ENCODE measurements at places on chromosomes 7 and 10. TPM values are rescaled to one million over a fixed set of nuclear protein-coding genes. Genes with fewer than 3 reads are reported as not detected.
A peak's percentile ranks its signal among the peaks of the same experiment; 100 is the strongest.

The LDB1 gene
- total RNA-seq = 58.0 TPM

The OR2A42 gene
- not detected for total RNA-seq

- H3K36me3 ChIP-seq = no peaks in the 10 kb centered on the region
- peaks cover 6% of the 10 kb centered on the region for H3K4me1 ChIP-seq
- no peaks in the 10 kb centered on the region for H3K27me3 ChIP-seq
- no peak overlapping the region for H3K27ac ChIP-seq
Observed at GRCh38 chr7:23622506-23622925, 25.3 kb downstream of the CCDC126 start.

The TAS2R5 gene
- total RNA-seq = 2.2 TPM

DNA sequence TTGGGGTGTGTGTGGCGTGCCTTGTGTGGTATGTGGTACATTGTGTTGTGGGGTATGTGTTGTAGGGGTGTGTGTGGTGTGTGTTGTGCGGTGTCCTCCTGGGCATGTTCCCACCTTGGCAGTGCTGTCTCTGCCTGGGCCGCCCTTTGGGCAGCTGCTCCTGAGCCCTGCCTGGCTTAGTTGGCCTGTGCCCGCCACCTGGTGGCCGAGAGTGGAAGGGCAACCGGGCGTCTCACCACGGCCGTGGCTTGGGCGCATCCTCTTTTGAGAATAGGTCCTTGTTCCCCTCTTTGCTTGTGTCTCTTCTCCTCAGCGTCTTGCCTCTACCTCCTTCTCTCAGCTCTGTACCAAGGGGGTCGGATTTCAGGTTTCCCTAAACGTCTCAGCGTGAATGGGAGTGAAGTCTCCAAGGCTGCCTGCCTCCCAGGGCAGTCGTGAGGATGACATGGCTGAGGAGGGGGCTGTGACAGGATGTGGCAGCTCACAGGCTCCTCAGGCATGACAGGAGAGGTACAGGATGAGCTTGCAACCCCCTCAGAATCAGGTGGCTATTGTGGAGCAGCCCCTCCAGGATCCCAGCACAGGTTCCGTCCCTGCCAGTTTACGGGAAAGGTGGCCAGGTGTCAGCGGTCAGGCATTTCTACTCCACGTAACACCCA is 98.4 kb upstream of the PODXL start:
- H3K4me3 ChIP-seq = no peak overlapping the region
- no peaks in the 10 kb centered on the region for H3K4me1 ChIP-seq
- H3K27me3 ChIP-seq = no peaks in the 10 kb centered on the region
- DNase-seq = peak; percentile 87
- H3K36me3 ChIP-seq = no peaks in the 10 kb centered on the region
- no peak overlapping the region for H3K27ac ChIP-seq

DNA sequence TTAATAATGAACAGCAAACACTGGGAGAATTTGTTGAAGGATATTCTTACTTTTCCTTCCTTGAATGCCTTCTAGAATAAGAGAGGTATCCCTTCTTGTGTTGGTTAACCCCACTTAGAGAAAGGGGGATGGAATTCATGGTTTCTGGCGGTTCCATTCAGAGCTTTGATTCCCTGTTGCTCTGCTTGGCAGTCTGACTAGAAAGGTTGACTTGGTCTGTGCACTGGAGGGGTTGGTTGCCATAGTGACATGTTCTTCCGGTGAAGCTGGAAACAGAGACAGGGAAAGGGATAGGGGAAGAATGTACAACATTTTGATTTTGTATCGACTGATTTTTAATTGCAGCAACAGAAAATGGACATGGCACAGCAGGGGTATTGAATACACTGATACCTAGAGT is 2.5 kb downstream of the TMEM178B start:
- no peaks in the 10 kb centered on the region for H3K36me3 ChIP-seq
- H3K27ac ChIP-seq = no peak overlapping the region
- H3K4me3 ChIP-seq = no peak overlapping the region
- H3K4me1 ChIP-seq = peaks cover 32% of the 10 kb centered on the region
- DNase-seq = no peak

DNA sequence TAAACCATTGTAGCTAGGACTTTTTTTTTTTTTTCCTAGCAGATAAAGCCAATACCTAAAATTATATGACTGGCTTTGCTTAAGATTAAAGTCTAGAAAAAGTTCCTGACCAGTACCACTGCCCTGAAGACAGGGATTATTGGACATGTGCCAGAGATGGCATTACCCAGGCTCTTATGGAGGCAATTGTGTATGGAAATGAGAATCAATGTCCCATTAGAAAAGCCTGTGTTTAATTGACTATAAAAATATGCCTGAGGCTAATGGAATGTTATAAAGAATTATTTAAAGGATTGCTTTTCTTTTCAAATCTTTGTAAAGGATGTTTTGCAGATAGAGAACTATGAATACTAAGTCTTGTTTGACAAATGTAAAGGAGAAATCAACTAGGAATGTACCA is 196.7 kb downstream of the ANK3 start:
- no peak for DNase-seq
- H3K27me3 ChIP-seq = no peaks in the 10 kb centered on the region
- no peaks in the 10 kb centered on the region for H3K4me1 ChIP-seq
- no peak overlapping the region for H3K4me3 ChIP-seq

The PON1 gene
- total RNA-seq = 0.24 TPM

The HOXA10 gene
- 0.38 TPM for total RNA-seq

The ZNF488 gene
- total RNA-seq = 0.38 TPM

Measured in lower lobe of right lung (tissue), 2 donors.